ENCODE measurements at places on chromosomes 1 and 21. TPM values are rescaled to one million over a fixed set of nuclear protein-coding genes. Genes with fewer than 3 reads are reported as not detected.
A peak's percentile ranks its signal among the peaks of the same experiment; 100 is the strongest.

DNA sequence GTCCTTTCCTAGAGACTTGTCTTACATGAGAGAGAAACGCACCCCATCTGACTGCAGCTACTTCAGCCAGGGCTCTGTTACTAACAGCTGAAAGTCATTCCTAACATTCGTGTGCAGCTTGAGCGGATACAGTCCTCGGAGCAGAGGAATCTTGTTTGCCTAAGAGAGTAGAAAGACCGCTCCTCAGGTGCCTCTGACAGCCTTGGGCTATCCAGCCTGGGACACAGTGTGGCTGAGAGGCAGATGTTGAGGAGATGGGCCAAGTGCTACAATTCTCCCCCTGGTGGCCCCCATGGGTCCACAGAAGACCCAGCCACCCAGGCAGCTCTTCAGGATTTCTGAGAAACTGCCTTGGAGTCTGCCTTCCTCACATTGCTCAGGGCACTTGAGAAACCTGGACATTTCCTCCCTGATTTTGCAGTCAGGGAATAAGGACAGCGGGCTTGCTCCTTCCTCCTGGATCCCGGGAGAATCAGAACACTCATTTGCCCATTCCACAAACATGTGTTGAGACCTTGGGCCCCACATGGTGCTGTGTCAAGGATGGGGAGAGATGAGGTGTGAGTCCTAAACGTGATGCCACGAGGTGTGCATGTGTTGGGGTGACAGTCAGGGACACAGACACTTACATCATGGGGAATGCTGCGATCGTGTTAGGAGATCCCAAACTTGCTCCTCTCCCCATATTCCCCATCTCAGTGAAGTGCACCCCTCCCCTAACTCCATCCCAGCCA, 13.1 kb downstream of the TRIM62 start:
- no peaks in the 10 kb centered on the region for H3K27me3 ChIP-seq
- no peak overlapping the region for H3K27ac ChIP-seq
- H3K4me1 ChIP-seq, result peaks cover 17% of the 10 kb centered on the region
- peak; percentile 26 for DNase-seq
- no peak overlapping the region for H3K4me3 ChIP-seq

- no peaks in the 10 kb centered on the region for H3K4me1 ChIP-seq
- H3K27ac ChIP-seq, result no peak overlapping the region
- H3K36me3 ChIP-seq, result no peaks in the 10 kb centered on the region
- DNase-seq, result no peak
- H3K27me3 ChIP-seq, result no peaks in the 10 kb centered on the region
- H3K4me3 ChIP-seq, result no peak overlapping the region
Observed at GRCh38 chr1:199168888-199169585, 530.2 kb downstream of the PTPRC start.

The GSTM1 gene
- not detected for total RNA-seq

DNA sequence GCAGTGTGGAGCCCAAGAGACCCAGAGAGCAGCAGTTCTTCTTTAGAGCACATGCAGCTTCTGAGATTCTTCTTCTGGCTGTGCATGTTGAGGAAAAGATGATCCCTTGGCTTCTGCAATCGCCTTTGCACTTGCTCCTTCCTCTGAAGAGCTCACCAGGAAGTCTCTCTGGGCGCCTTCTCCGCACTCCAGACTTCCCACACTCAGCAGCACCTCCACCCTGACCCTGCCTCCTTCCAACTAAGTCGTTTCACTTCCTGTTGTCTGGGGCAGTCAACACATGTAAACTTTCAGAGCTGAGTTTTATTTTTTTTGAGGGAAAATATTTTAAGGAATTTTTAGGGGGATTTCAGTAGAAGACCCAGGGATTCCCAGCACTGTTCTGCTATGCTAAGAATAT, 73.4 kb upstream of the F3 start:
- H3K4me1 ChIP-seq, result peaks cover 7% of the 10 kb centered on the region
- no peaks in the 10 kb centered on the region for H3K27me3 ChIP-seq
- DNase-seq, result no peak
- no peak overlapping the region for H3K4me3 ChIP-seq

The OR2L13 gene
- not detected for total RNA-seq

The ZBTB8A gene
- total RNA-seq, result 6.1 TPM
